Hematopoietic multipotent progenitor cell (in vitro differentiated cells): ENCODE measurements at places on chromosomes 11 and 22. TPM values are rescaled to one million over a fixed set of nuclear protein-coding genes. Genes with fewer than 3 reads are reported as not detected.
A peak's percentile ranks its signal among the peaks of the same experiment; 100 is the strongest.

Gene ARHGAP20
- 0.27 TPM for total RNA-seq

Gene IL18
- 26.4 TPM for total RNA-seq

Gene KCNA4
- total RNA-seq = under 0.01 TPM

Gene PTPRCAP
- total RNA-seq = 230 TPM

Gene XKR3
- total RNA-seq = 0.54 TPM

Gene PTGDR2
- total RNA-seq = 12.4 TPM

DNA sequence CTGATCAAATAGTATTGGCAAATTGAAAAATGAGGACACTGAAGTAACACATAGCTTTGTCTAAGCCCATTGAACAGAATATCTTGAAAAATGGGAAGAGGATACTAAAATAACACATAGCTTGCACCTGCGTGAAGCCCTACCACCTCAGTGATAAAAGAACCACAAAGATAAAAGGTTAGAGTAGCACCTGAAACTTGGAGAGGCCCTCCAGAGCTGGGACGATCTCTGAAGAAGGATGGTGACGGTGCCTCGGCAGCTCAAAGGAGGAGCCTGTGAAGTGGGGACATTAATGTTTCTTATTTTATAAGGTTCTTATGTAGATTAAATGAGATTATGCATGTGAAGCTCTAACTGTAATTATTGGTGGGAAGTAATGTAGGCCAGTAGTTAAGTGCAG, 23.1 kb upstream of the ARHGAP42 start:
- no peak for DNase-seq

- no peak for DNase-seq
Measured at GRCh38 chr11:66050581-66051231, 1.5 kb upstream of the SF3B2 start.

GRCh38 chr11:44010789-44011251, 37.0 kb upstream of the ACCSL start:
- DNase-seq = no peak

DNA sequence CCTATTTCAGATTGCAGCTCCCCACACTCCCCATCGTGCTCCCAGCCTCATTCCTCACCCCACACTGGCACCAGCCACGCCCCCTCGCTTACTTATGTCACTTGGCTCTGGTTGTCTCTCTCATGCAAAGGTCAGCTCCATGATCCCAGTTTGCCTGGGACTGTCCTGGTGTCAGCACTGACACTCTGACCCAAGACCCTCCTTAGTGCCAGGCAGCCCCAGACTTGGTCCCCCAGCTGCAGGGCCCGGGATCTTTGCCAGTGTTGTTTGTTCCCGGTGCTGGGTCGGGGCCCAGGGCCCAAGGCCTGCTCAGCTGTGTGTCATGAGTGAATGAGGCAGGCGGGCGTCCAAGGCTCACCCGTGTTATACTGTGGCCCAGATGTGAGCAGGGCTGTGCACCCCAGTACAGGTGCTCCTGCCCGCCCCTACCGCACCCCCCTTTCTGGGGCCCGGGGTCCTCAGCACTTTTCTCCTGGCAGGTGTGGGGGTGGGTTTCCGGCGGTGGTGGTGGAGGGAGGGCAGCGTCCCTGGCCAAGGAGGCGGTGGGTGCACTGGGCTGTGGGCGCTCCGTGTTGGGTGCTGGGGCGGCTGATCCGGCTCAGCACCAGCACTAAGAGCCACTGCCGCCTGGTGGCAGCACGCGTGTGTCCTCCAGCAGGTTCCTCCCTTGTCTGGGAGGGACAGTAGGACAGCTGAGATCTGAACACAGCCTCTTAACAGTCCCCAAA, 19.5 kb downstream of the IL17REL start:
- DNase-seq = peak; percentile 72

DNA sequence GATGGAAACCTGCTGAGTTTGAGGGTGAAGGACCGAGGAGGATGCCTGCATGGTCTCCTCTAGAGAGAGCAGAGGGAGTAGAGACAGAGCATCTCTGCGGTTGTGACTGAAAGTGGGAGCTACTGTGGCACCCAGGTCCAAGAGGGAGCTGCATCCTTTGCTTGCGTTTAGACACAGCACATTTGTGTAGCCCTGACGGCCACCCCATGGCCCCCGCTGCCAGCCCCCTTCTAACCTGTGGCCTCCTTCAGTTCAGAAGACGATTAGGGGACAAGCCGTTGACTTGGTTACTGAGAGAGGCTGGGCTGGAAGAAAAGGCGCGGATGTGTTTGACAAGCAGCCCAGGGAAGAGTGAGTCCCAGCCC, 690.9 kb downstream of the BRD1 start:
- no peak for DNase-seq

DNA sequence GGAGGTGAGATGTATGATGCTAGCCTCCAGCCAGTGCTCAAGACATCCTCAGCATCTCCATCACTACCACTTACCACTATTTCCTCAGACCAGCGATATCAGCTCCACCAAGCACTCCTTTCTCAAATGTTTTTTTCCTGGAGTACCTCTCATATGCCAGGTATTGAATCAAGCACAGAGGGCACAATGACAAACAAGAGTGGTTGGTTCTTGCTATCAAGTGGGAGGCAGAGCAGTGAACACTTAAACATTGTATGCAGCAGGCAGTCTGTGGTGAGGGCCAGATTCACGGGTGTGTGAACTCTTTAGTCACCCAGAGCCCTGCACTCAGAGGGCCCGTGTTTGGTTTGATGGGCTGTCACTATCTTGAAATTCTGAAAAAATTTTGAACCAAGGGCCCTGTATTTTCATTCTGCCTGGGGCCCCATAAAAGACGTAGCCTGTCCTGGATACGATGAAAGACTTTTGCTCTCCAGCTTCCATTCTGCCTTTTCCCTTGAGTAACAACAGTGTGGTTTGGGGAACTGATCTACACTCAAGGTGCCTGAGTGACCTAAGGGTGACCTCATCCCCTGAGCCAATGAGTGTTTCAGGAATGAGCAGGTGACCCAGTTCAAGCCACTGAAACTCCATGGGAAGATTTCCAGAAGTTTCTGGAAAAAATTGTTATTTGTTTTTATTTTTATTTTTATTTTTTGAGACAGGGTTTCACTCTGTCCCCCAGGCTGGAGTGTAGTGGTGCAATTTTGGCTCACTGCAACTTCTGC, 348.4 kb upstream of the NARS2 start:
- DNase-seq = no peak

DNA sequence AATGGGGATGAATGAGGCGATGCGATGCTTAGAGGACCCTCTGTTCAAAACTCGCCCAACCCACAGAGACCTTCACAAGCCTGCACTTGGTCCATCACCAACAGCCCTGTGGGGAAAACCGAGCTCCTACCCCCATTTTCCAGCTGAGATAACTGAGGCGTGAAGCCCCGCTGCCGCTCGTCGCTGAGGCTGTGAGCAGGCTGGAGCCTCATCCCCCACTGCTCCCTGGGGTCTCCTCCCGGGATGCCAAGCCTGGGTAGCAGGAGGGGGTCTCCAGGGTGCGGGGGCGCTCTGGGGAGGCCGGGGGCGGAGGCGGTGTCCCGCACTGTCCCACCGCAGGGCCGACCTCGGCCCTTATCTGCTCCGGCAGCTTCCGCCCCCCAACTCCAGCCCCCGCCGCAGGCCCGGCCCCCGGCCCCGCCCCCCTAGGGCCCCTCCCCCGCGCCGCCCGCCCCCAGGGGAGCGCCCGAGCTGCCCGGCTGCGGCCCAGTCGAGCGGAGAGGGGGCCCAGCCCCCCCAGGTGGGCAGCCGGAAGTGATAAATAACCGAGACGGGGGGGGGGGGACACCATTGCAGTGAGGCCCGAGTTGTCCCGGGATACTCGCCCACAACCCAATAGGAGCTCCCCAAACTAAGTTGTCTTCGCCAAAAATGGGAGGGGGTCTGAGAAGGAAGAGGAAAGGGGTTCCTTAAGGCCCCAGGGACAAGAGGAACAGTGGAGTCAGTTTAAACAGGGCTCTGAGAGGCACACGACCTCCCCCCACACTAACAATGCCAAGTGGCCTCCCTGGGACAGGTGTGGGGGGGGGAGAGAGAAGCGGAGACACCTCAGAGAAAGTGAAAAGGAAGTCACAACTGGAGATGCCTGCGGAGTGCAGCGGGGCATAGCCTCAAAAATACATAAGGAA, 8.3 kb upstream of the SLC39A13 start:
- DNase-seq = peak; percentile 73

- DNase-seq = no peak
Measured at GRCh38 chr22:22936180-22936914, 48.7 kb downstream of the IGLL5 start.
